NCI-H2029 (cell line): ENCODE measurements at places on chromosomes 7 and 10.

- no peak for DNase-seq
Observed at GRCh38 chr10:82213784-82214183, 338.8 kb downstream of the NRG3 start.

- no peak for DNase-seq
Observed at GRCh38 chr7:93973134-93973533, 31.0 kb downstream of the BET1 start.

- DNase-seq, result no peak
Observed at GRCh38 chr7:153433223-153433622, 619.0 kb upstream of the DPP6 start.

DNA sequence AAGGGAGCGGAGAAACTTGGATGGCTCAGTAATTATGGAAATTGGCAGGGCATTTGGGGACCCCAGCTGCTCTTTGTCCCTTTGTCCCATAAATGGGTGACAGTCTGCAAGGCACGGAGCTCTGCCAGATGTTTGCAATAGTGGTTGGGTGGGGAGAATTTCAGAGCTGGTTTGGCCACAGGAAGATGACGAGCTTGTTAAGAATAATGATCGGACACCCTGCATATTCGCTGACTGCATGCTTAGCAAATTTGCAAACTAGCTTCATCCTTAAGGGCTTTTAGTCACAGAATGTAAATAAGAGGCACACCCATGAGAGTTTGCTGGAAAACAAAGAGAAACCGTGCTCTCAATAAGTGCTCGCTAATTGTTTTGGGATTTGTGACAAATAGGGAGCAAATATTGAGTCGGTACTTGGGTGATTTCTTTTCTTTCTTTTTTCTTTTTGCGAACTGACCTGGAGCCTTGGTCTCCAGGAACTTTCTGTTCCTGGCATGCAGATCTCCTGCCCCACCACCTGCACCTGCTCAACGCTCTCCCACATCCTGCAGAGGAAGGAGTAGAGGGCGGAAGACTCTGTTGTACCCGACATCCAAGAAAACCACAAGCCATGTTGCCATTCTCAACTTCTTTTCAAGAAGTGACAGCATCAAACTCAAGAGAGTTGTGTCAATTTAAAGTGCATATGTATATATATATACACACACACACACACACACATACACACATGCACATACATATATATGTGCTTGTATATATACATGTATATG, 238.9 kb downstream of the CAMK1D start:
- no peak for DNase-seq

GRCh38 chr7:91182819-91183764, 81.1 kb upstream of the FZD1 start:
- peak; percentile 58 for DNase-seq

- DNase-seq, result no peak
Observed at GRCh38 chr7:39199951-39200350, 222.2 kb downstream of the POU6F2 start.

DNA sequence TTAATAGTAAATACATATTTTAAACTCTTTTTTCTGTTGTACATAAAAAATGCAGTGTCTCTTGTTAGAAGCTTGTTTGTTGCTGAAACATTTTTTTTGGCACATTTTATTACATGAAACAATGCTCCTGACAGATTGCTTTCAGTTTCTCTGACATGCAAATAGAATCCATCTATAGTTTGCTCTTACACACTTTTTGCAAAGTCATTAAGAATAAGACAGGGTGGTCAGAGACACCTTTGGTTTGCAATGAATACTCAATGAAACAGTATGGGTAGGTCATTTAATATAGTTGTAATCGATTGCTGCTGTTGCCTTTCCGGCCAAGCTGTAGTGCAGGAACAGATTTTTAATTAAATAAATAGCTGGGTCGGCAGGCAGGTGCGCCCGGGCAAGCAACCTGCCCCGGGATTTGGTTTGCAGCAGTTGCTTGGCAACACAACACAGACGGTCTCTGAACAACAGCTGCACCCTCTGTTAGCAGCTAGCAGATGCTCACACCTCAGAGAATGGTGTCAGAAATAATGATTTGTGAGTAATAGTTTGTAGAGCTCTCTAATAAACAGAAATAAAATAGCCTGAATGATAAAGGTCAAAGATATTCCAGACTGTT, 115.7 kb upstream of the CACNA2D1 start:
- DNase-seq, result peak; percentile 91

- no peak for DNase-seq
Observed at GRCh38 chr7:2923886-2924574, 79.9 kb upstream of the GNA12 start.

GRCh38 chr10:133614830-133615580, 11.6 kb downstream of the FRG2B start:
- DNase-seq, result peak; percentile 88

GRCh38 chr7:7486362-7486761, 49.3 kb downstream of the COL28A1 start:
- DNase-seq, result no peak

DNA sequence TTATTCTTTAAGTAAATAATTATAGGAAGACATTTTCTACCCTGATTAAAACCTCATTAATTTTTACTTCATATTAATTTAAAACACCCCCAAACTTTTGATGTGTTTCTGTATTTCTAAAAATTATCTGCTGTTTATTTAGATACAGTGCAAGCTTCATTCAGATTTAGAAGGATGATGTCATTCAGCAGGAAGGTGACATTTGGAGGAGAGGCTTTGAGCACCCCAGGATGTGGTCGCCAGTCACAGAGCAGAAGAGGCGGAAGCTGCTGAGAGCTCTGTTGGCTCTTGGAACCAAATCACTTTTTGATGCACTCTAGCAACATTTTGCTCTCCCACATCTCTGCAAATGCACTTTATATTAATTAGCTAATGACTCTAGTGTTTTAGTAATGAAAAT, 233.9 kb upstream of the CACNA2D1 start:
- DNase-seq, result no peak

GRCh38 chr10:101892782-101893391, 49.3 kb upstream of the KCNIP2 start:
- DNase-seq, result no peak

GRCh38 chr7:122616951-122617350, 82.0 kb downstream of the RNF133 start:
- no peak for DNase-seq

GRCh38 chr7:106609416-106609815, 51.5 kb downstream of the CCDC71L start:
- no peak for DNase-seq

DNA sequence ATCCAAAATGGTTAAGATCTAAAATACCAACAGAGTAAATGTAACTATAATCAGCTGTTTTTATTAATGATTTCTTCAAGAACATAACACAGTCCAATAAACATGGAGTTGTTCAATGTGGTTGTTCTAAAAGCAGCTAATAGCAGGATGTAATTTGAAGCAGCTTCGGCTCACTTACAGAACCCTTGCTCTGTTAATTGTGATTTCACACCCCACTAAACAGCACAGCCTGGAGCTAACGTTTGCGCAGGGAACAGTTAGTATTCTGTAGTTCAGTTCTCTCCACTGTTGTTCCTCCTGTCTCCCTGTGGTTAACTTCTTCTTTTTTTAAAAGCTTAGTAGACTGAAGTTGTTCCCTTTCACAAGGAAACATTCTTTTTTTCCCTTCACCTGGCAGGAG, 104.0 kb downstream of the GRM3 start:
- no peak for DNase-seq

DNA sequence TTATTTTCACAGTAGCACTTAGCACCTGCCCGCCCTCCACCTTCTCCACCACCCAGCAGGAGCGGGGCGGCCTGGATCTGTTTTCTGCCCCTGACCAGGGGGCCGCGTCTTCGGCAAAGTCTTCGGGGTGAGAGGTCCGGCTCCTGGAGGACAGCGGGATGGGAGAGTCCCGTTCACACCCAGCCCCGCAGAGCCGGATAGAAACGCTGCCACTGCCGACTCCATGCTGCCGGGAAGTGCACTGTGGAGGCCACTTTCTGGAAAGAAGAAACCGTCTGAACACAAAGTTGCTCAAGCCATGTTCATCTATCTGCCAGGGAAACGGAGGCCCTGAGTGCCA, 14.5 kb upstream of the ZNF273 start:
- no peak for DNase-seq

DNA sequence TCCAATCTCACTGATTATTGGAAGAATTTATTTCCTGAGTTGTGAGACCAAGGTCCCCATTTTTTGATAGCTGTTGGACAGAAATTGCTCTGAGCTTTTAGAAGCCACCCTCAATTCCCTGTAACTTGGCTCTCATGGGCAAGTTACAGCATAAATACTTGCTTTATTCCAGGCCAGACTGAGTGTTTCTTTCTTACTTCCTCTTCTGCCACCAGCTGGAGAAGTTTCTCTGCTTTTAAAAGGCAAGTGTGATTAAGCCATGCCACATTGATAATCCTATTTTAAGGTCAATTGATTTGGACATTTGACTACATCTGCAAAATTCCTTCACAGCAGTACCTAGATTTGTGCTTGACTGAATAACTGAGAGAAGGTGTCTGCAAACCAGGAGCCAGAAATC, 14.1 kb upstream of the TAS2R41 start:
- no peak for DNase-seq

GRCh38 chr7:116698930-116699721, 27.1 kb downstream of the MET start:
- no peak for DNase-seq

GRCh38 chr10:6713716-6714115, 133.6 kb upstream of the PRKCQ start:
- DNase-seq, result no peak
